ENCODE measurements at places on chromosomes 1 and 21.
A peak's percentile ranks its signal among the peaks of the same experiment; 100 is the strongest.

DNA sequence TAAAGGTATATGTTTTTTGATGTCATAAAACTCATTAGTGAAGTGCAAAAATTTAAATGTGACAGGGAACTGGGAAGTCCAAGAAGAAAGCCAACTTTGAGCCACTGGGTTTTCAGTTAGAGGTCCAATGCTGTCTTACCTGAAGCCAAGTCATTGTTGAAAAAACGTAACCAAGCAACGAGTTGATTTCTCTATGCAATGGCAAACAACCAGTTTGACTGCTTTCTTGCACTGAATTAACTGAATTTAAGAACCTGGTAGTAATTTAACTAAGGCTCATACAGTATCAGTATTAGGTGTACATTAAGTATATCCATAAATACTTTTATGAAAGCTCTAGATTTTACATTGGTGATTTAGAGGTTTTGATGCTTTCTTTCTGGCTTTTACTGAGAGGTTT lies 20.2 kb upstream of the S1PR1 start:
- no peak for DNase-seq

GRCh38 chr1:31781138-31781755 lies 17.1 kb upstream of the ADGRB2 start:
- DNase-seq = no peak

DNA sequence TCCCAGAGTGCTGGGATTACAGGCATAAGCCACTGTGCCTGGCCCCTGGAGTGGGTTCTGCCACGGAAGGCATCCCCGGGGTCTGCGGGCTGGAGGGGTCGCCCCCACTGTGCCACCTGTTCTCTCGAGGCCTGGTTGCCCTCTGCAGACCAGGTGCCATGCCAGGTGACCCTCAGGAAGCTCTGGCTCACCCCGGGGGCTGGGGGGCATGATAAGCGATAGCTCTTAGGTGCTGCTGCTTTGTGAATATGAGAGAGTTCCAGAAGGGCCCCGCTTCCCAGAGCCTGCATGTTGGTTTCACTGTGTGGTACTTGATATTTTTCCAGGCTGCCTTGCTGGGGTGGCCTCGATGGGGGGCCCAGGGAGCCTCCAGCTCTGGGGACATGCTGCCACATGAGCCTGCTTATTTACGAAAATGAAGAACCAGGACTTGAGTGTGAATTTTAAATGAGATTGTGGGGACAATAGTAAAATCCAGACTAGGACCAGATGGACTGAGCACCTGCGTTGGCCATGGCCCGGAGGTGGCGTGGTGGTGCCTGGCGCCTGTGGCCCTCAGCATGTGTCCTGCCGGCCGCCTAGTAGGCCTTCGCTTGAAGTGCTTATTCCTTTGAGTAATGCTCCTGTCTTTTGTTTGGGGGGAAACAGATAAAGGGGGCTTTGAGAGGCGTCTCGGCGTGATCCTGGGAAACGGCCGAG lies 7.3 kb downstream of the SKI start:
- DNase-seq = no peak

DNA sequence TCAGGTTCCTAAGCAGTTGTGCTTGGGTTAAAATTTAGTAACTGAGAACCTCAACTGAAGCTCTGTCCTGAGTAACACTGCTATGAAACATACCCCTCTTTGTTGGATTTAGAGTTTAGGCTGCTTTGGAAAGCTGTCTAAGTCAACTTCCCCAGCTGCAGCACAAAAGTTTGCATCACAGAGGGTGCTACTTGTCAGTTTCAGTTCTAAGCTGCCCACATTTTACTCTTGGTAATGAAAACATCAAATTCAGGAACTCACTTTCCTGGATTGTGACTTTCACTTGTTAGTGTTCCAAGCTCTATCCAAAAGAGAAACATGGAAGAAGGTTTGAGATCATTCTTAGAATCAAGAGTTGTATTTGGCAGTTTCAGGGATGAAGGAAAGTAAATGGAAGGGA lies 191.7 kb upstream of the NFIA start:
- DNase-seq = no peak

GRCh38 chr1:42282024-42282579 lies 52.9 kb downstream of the FOXJ3 start:
- no peak for DNase-seq

- no peak for DNase-seq
These were observed 24.6 kb downstream of the LAMC2 start for GRCh38 chr1:183210681-183211080.

- DNase-seq = no peak
These were observed 154.0 kb downstream of the TGFB2 start for GRCh38 chr1:218499011-218499691.

DNA sequence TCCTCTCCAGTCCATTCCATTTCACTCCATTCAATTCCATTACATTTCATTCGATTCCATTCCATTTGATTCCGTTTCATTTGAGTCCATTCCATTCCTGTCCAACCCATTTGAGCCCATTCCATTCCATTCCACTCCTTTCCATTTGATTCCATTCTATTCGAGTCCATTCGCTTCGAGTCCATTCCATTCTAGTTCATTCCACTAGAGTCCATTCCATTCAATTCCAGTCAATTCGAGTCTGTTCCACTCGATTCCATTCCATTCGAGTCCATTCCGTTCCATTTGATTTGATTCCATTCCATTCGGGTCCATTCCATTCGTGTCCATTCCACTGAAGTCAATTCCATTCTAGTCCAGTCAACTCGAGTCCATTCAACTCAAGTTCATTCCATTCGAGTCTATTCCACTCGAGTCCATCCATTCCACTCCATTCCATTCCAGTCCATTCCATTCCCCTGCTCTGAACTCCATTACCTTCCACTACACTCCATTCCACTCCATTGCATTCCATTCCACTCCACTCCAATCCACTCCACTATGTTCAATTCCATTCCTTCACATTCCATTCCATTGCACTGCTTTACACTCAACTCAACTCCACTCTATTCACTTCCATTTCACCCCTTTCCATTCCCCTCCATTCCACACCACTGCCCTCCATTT lies 2569.4 kb upstream of the TPTE start:
- no peak for DNase-seq

GRCh38 chr1:66000033-66000637 lies 207.4 kb downstream of the PDE4B start:
- DNase-seq = no peak

DNA sequence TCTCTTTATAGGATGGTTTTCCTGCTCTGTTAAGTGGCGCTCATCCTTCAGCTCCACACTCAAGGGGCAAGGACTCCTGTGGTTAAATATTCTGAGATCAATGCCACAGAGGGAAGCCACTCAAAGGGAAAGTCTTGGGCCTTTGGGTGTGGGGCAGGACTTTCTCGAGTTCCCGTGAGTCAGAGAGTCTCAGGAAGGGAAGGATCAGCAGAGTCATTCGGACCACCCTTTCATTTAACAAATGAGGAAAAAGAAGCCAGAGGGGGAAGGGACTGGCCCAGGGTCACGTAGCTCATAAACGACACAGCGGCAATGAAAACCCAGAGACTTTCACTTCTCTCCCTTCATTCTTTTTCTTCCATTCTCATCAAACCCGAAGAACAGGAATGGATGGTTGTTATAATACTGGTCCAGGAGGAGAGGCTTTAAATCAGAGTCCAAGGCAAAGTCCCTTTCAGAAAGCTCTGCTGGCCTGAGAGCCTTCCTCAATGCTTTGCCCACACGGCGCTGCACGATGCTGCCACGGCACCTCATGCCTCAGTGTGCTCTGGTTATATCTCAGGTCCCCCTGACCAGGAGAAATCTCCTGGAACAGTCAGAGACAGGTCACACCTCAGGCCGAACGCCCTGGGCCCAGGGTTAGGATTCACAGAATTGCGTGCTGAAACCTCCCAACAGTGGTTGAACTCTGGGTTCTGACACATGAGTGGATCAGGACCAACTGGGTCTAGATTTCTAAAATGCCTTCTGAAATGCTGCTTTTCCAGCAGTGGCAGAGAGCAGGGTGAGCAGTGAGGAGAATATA lies 65.3 kb downstream of the TENT5C start:
- no peak for DNase-seq

DNA sequence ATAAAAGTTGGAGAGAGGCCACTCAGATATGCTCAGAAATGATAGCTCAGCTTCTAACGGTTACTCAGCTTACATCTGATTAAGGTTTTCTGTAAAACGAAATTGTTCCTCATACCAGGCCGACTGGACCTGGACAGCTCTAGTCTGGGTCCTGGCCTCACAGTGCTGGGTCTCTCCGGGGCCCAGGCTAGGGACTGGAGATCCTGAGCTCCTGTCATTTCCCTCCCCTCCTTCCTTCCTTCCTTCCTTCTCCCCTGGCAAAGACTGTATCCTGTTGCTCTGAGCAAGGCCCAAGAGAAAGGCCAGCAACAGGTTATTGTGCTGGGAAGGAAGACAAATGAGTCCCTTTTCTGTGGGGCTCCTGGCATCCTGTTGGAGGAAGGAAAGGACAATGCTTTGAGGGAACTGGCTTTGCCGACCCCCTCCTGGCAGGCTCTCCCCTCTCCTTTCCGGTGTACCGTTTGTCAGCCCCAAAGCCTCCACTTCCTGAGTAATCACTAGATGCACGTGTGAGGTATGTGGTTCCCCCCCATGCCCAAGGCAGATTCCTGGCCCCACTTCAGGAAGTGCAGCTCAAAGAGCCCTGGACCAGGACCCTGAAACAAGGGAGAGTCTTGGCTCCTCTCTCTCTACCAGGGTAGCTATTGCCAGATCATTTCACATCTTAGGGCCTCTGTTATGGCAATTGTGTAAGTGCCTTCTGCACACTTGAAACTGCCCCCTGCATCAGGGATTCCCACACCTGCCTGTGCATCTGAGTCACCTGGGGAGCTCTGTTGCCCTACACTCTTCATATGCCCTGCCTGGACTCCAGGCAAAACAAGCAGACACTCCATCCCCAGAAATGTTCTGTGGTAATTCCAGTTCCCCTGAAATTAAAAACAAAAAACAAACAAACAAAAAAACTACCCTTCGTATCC lies 212.7 kb upstream of the FGGY start:
- DNase-seq = no peak

DNA sequence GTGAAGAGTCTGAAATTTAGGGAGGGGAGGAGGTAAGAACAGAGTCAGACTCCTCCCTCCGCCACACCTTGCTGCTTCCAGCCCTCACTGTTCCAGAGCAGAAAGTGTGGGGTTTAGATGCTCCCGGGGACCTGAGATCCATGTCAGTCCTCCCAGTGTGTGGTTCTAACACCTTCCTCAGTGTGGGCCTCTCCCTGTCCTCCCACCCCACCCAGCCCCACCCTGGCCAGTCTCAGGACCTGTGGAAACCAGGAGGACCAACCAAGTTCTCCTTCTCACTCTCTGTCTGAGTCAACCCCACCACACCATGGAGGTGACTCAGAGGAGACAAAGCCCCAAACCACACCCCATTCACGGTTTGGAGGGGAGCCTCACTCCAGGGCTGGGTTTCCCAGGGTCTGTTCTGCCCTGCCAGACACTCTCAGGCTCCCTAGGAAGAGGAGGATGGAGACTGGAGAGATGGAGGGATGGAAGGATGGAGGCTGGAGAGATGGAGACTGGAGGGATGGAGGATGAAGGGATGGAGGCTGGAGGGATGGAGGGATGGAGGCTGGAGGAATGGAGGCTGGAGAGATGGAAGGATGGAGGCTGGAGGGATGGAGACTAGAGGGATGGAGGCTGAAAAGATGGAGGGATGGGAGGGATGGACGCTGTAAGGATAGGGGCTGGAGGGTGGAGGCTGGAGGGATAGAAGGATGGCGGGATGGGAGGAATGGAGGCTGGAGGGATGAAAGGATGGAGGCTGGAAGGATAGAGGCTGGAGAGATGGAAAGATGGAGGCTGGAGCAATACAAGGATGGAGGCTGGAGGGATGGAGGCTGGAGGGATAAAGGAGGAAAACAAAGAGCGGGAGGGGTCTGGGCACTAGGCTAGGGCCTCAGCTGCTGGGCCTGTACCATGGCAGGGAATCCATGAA lies 100.9 kb upstream of the RUNX3 start:
- DNase-seq = peak; percentile 80

DNA sequence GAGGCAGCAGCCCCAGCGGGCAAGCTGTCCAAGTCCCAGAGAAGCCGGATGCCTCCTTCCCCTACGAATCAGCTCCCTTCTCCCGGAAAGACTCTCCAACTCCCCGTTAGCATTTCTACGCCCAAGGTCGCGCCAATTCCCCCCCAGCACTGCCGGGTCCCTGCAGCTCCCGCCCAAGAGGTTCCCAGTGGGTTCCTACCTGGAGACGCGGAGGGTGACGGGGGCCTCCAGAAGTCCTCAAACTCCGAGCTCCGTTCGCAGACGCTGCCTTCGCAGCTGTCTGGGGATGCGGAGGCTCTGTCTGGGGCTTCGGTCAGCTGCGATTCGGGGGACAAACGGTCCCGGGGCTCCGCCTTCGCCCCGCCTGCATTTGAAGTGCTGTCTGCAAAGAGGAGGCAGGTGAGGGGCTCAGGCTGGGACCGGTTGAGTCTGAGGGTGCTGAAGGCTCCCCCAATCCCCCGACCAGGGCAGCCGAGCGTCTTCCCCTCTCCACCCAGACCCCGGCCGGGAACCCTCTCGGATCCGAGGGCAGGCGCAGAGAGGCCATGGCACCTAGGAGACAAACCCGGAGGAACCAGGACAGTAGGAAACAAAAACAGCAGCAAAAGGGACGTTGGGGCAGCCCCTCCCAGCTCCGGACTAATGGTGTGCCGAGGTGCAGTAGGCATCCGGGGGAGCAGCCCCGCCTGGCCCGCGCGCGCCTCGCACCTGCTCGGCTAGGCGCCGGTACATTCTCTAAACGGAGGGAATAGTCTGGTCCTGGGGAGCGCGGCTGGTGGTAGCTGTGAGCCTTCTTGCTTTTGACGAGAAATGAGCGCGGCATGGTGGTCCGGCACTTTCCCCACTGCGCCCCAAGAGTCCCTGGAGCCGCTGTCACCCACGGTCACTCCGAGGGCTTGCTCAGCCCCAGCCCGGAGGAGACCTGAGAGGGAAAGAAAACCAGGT lies 3.8 kb downstream of the GFI1 start:
- peak; percentile 37 for DNase-seq

DNA sequence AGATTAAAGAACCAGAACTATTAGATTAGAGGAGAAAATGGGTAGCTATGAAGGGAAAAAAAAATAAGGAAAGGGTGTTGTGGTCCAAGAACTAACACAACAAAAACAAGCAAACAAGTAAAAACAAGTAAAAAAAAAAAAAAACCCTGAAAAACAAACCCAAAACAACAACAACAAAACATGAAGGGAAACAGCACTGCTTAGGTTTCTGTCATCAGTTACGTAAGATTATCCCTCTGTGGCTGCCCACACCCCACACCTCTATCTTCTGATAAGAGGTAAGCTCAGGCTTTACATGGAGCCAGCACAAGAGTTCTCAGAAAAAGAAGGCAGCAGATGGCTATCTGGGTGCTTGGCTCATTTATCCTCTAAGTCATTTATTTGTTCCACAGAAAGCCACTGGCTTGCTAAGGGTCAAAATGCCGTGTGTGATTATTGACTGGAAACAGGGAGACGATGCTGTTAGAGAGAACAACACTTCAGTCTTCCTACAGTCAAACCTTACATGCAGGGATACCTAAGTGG lies 57.5 kb downstream of the KIAA0319L start:
- peak; percentile 46 for DNase-seq

GRCh38 chr1:151494741-151495281 lies 16.4 kb upstream of the CGN start:
- no peak for DNase-seq

GRCh38 chr21:26783466-26784195 lies 61.6 kb downstream of the ADAMTS1 start:
- DNase-seq = no peak

Measured in CD4-positive, alpha-beta T cell treated with Interleukin-4 for 4 hours (primary cell).